NCI-H1694 (cell line): ENCODE measurements at places on chromosomes 5 and 9.
A peak's percentile ranks its signal among the peaks of the same experiment; 100 is the strongest.

DNA sequence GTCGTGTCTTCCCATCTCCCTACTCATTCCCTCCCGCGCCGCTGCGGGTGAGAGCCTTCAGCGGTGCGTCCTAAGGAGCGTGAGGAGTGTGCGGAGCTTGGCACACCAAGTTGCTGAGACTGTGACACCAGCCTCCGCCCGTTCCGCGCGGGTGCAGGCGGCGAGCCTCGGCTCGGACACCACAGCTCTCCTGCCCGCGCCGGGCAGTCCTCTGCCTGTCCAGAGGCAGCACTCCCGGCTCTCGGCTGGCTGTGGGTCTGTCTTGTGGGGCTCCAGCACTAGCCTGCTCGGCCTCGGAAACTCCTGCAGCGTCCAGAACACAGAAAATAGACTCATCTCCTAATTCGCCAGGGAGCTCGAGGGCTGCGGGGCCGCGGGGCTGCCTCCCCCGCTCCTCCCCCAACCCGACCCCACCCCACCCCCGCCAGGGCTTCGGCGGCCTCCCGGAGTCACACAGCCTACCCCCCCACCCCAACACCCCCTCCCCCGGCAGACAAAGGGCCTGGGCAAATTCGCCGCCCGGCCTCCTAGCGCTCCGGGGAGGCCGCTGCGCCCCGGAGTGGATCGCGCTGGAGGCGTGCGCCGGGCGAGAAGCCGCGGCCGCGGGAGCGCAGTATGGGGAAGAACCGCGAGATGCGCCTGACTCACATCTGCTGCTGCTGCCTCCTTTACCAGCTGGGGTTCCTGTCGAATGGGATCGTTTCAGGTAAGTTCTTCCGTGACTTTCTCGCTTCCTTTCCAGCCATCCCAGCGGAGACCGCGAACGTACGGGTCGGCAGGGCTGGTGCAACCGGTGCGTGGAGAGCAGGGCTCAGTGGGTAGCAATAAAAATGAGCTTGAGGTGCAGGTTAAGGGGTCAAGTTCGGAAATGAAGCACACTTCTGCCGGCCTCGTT is at the start of gene ADAMTS19:
Gene ADAMTS19 (plus strand): TSS at position 522 of the 895 bp plus-strand sequence. CDS start 94 bp downstream, at position 616.
- DNase-seq, result no peak

- no peak for DNase-seq
Observed at GRCh38 chr5:74586856-74587255, 53.7 kb downstream of the ENC1 start.

DNA sequence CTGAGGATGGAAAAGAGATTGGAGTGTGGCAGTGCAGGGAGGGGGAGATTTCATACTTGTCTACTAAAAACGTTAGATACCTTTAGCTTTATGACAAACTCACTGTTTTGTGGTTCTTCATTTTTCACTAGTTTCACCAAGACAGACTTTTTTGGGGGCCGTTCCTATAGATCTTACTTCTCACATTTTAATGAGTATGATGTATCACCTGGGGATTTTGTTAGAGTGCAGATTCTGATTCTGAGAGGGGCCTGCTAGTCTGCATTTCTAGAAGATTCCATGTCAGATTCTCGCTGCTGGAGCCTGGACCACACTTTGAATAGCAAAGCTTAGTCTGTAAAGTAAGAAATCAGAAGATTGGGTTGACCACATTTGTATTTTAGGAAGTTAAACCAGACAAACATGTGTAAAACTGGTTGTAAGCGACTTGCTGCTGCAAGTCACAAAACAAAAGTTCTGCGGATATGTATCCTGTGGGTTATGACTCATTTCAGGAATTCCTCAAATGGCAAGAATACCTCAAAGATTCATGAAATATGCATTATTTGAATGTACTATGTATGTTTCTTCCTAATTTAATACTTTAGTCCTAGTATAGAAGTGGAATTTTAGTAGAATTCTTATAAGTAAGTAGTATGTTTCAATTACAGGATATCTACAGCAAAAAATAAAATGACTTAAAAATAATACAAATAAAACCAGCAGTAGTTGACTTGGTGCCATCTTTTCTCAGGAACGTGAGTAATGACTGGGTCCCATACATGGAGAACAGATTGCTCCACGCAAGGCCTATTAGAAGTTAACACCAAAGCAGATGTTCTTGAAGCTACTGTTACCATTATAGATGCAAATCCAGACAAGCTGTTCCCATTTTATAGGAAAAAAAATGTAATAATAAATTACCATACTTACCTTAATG is 27.8 kb downstream of the NFIL3 start:
- DNase-seq, result peak; percentile 67

- DNase-seq, result peak; percentile 2
Observed at GRCh38 chr5:45454114-45454513, 242.1 kb downstream of the HCN1 start.

DNA sequence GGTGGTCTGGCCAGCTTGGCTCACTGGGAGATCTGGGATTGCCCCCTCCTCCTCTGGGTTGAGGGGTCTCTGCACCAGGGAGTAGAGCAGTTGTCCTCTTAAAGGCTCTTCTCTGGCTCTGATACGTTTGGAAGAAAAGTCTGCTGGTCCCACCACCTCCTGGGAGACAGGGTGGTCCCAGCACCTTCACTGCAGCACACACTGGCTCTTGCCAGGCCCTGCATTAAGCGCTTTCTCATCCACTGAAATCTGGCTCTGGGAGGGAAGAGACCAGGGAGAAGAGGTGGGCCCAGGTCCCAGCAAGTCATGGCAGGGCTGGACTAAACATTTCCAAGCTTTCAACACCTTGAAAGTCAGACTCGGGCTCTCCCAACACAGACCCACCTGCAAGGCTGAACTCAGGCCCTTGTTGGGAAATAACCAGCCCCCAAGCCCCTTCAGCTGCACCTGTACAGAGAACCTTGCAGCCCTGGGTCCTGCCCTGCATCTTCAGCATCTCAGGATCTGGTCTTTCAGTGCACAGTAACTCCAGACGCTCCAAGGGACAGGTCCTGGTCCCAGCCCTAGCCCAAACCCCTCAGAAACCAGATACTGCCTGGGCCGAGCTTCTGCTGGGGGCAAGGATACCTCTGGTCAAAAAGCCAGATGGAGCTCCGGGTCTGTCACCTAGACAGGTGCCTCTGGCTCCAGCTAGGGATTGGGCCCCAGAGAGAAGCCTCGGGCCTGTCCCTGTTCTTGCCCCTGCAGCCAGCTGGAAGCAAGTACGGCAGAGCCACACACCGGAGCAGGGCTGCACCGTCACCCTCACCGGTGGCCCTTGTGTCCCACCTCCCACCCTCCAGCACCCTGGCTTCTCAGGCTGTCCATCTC is 134.5 kb downstream of the DAB2IP start:
- no peak for DNase-seq

DNA sequence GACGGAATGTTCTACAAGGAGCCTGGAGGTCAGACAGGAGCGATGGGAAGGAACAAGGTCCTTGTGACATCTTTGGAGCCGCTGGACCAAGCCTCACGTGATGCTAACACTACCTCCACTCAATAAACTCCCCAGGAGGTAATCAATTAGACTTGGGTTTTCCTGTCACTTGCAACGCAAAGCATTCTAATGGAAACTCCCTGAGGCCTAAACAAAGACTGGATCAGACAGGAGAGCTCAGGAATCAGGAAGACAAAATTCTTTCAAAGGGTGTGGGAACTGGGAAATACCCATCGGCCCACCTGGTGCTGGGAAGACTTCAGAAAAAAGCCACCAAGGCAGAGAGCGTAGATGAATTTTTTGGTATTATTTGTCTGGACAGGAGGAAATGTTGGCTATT is 22.3 kb upstream of the UNC5A start:
- DNase-seq, result no peak

DNA sequence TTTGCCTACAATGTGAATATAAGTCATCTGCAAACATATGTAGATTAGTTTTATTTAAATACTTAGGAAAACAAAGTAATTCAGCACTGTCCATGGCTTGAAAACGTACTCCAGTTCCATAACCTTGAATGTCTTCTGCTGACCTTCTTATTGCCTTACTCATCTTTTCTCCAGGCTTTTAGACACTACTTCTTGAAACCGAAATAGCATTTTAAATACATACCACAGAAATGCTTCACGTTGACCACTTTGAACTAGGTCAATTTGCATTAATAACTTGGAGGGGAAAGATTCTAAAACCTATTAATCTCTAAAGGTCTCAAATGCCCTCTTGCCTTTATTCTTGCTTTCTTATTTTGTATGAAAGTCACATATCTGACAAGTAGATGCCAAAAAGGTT is 995.4 kb upstream of the ACO1 start:
- DNase-seq, result no peak

DNA sequence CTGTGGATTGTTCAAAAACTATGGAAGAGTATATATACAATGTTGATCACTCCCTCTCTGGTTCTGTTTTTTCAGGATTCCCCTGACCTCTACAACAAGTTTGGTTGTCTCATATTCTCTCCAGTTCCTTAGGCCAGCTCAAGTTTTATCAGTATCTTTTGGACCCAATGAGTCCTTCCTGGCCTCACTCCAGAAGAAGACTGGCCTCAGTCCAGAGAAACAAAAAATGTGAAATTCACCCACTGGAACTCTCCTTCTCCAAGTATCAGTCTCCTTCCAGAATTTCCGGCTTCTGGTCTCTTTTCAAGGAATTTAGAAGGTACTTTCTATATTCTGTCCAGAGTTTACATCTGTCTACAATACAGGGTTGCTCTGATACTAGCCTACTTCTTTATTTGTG is 537.8 kb upstream of the FTMT start:
- DNase-seq, result no peak

DNA sequence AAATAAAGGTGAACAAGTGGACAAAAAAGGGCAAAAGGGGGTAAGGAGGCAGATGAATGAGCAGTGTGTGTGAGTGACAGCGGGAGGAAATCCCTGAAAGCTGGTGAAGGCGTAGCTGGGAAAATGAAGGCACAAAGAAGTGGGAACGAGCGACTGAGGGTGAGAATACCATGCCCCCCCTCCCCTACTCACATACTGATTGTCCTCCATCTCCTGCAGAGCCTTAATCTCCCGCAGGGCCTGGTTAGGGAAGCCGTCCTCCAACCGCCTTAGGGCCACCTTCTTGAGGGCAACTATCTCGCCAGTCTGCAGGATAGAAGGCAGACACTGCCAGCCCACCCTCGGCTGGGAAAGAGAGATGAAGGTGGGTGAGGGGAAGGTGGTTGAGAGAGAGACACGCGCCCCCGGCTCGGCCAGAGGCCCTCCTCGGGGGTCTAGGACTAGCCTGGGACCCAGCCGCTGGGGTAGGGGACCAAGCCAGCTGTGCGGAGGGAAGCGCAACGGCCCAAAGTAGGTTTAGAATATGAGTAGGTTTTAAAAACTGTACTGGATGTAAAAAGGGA is 522 bp downstream of the CDK20 start:
- DNase-seq, result no peak

- no peak for DNase-seq
Observed at GRCh38 chr5:175103746-175104145, 340.2 kb downstream of the DRD1 start.

- no peak for DNase-seq
Observed at GRCh38 chr5:42499016-42499415, 75.8 kb downstream of the GHR start.

DNA sequence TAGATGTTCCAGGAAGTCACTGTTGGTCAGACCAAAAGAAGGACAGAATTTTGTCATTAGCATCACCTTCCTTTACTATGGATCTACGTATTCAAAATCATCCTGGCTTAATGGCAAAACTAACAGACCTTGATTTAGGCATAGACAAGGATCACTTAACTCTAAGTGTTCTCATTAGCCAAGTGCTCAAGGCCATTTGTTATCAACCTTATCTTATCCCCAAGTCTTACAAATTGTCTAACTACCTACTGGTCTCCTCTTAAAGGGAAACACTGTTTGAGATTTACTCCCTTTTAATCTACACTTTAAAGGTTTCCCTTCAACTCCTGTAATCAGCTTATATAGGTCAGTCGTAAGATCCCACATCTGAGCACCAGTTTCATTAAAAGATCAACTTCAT is 1197.5 kb upstream of the C9orf72 start:
- no peak for DNase-seq

DNA sequence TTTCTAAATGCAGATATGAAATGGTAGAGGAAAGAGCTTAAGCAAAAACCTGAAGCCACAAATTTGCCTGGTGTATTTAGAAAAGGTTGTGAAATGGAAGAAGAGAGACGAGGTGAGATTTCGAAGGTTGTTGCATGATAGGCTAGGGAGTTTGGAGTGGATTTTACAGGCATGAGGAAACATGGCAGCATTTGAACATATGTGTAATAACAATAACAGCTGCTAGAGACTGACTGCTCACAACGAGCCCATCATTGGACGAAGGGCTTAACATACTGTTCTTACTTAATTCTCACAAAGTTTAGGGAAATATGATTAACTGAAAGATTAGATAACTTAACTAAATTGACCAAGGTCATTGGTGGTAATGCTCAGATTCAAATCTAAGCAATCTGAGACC is 108.1 kb downstream of the JAKMIP2 start:
- DNase-seq, result peak; percentile 24

DNA sequence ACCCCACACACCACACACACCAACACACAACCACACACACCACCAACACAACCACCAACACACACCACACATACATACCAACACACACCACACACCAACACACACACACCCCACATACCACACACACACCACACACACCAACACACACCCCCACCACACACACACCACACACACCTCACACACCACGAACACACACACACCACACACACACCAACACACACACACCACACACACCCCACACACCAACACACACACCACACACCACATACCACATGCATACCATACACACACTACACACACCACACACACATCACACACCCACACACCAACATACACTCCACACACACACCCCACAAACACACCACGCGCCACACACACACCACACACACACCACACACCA is 171.4 kb downstream of the GOLPH3 start:
- DNase-seq, result no peak

- DNase-seq, result no peak
Observed at GRCh38 chr5:25554077-25554476, 909.3 kb upstream of the CDH10 start.

- DNase-seq, result no peak
Observed at GRCh38 chr5:149108651-149109280, 32.5 kb upstream of the ABLIM3 start.

- DNase-seq, result no peak
Observed at GRCh38 chr5:107470295-107470582, 200.5 kb downstream of the EFNA5 start.

DNA sequence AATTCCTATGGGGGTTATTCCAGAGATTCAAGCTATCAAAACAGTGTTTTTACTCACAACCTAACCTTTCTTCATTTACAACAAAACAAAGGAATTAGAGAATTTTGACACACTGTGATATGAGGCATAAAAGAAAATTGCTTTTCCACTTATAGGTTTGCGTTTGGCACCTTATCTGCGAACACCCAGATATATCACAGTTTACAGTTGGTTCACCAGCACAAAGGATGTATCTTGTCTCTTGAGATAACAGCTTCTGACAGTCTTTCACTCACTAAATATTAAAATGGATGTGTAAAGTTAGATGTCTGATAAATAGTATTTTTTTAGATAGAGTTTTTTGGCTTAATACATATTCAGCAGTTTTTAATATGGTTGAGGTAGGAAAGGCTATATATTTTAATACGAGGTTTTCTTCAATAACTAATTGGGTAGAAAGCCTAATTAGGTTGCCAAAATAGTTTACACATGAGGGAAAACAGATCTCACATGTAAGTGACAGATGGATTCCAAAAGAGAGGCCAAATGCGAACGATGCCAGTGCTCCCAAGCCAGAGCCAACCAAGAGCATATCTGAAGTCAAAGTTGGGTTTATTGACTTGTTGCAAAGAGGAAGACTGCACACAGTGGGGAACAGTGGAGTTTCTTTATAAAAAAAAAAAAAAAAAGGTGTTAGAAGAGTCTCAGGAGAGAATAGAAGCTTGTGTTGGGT is 1495.2 kb downstream of the MAT2B start:
- DNase-seq, result no peak
